ENCODE measurements at places on chromosomes 2 and 18.
A peak's percentile ranks its signal among the peaks of the same experiment; 100 is the strongest.

DNA sequence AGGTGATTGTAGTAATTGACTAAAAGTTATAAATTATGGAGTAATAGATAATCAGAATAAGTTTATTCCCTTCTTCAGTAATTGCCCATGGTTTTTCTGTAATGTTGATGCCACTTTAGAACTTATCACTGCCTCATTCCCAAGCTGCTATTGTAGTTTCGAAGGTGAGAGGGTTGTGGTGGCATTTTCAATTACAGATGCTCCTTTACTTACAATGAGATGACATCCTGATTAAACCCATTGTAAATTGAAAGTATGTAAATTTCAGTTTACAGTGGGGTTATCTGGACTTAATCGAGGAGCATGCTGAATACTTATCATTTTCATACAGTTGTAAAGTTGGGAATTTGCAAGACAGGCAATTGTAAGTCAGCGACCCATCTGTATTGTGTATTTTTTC, 2.9 kb downstream of the NDUFV2 start:
- DNase-seq = no peak

GRCh38 chr2:67213270-67213670, 183.9 kb upstream of the ETAA1 start:
- DNase-seq = no peak

DNA sequence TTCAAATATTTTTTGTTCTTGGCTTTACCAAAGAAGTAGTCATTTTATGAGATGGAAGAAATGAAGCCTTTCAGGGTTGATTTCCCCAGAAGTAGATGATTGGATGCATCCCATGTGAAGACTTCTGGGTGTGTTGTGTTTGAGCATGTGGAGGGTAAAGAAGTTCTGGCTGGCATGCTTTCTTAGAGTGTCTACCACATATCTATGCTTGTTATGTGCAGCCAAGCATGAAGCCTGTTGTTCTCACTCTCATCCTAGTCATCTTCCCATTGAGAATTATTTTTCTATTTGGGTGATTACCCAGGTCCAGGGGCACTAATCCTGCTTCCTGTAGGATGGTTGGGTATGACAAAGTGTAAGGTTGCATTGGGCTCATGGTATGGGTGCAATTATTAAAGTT, 472.9 kb downstream of the PTPRM start:
- peak; percentile 8 for DNase-seq

- DNase-seq = peak; percentile 40
Measured at GRCh38 chr18:42271647-42272414, 316.8 kb downstream of the PIK3C3 start.

DNA sequence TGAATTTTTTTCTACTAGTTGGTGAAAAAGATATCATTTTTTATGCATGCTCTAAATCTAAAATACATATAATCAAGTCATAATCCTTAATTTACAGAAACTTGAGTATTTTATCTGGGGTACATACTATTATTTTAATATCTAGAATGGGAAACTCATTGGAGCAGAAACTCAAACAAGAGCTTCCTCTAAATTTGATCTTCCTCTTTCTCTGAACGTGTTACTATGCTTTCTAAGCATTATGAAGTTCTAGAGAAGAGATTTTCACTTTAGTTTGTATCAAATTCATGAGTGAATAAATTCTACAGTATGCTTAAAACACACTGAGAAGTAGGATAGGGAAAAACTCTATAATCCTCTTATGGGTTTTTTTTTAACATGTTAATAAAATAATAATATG, 20.6 kb upstream of the SLC38A11 start:
- DNase-seq = no peak

- no peak for DNase-seq
Measured at GRCh38 chr2:72109904-72110303, 37.8 kb downstream of the CYP26B1 start.

DNA sequence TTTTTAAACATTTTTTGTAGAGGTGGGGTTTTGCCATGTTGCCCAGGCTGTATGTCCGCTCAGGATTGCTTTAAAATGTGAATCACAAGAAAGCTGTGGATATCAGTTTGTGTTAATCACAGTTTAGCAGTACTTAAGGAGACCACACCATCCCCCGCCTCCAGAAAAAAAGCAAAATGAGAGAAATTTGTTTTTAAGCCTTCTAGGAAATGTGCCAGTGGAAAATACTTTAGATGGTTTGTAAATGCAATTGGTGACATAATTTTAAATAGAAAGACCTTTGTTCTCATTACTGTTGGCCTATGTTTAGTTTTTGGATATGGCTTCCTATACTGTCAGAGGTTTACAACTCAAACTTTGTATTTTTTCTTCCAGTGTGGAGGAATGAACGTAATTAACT, 27.0 kb downstream of the GCA start:
- DNase-seq = no peak

- no peak for DNase-seq
Measured at GRCh38 chr2:240701736-240702639, 10.3 kb downstream of the AQP12A start.

- DNase-seq = no peak
Measured at GRCh38 chr18:2846636-2847316, at the start of gene EMILIN2. Gene EMILIN2 (plus strand): TSS chr18:2847006. CDS start chr18:2847189, 183 bp downstream.

GRCh38 chr2:97849881-97850528, 136.6 kb downstream of the ZAP70 start:
- DNase-seq = no peak

GRCh38 chr2:155815851-155816250, 516.7 kb downstream of the NR4A2 start:
- no peak for DNase-seq

GRCh38 chr2:239918749-239919148, 106.4 kb downstream of the NDUFA10 start:
- DNase-seq = no peak

DNA sequence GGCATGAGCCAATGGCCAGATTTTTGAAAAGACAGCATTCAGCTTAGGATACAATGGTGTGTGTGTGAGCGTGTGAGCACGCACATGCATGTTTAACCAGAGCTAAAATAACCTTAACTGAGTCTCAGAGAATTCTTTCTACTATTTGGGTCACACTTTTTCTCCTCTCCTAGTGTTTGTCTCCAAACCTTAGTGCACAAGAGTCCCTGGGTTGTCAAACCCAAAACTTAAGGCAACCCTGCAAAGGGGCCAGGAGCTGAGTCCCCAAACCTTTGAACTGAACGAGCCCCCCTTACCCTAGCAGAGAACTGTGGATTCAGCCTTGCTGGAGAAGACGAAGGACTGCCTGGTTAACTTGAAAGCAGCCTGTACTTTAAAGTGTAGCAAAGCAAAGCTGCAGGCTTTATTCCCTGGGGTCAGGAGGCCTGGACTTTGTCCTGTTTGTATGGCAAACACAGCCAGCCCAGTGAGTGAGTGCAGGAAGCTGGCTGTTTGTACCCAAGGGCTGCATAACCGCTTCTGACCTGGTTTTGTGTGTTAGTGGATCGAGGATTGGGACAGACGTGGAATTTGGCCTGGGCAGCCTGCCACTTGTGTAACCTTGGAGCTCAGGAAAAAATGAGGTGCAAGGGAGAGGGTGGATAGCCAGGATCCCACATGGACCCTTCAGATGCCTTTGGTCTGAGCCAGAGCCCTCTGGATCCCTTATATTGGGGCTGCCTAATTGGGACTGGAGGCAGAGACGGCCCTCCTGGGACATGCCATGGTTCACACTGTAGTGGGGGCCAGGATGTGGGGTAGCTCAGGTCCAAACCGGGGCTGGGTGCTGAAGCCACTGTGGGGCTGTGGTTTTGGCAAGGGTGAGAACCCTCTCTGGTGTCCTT, 6.4 kb upstream of the PSMD1 start:
- DNase-seq = no peak

GRCh38 chr2:8977758-8978157, 25.7 kb downstream of the MBOAT2 start:
- DNase-seq = no peak

DNA sequence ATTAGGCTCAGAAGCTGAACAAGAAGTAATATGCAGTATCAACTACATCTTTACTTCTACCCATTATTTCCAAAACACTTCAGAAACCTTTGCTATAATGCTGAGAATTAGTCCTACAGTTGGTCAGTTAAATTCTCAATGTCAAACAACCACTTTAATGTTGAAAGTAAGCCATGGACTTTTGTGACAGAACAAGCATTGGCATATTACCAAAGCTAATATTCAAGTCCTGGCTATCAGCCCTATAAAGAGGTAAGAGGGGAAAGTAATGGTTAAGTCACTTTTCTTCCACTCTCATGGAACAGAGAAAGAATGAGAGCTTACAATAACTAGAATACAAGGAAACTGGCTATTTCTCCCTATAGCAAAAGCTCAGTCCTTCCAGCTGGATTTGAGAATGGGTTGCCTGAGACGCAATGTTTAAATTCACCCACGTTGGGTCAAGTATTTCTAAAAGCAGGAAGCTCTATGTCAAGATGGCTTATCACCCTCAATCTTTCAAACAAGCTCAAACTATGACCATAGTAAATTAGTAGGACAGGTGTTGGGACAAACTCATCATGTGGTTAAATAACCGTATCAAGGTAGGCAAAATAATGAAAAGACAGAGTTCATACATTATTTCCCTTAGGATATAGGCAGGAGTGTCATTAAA, 31.4 kb upstream of the MFSD6 start:
- no peak for DNase-seq

DNA sequence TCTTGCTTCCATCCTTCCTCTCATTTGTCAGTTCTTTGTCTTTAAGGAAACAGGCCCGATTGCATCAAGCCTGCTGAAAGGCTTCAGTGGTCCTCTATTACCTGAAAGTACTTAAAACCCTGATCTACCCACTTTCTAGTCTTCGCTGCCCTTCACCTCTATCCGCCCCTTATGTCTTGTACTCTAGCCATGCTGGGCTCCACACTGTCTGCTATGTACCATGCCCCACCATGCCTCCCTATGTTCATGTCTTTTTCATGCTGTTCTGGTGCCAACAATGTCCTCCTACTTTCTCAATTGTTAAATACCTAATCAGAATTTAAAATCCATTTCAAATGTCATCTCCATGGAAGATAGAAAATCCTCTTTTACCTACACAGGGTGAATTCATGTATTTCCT, 28.2 kb downstream of the CRYGD start:
- no peak for DNase-seq

DNA sequence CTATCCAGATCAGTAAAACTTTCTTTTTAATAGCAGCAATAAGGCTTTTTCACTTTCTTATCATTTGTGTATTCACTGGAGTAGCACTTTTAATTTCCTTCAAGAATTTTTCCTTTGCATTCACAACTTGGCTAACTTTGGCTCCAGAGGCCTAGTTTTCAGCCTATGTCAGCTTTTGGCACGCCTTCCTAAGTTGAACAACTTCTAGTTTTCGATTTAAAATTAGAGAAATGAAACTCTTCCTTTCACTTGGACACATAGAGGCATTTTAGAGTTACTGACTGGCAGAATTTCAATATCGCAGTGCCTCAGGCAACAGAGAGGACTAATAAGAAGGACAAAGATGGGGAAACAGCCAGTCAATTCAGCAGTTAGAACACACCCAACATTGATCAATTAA, 577.4 kb downstream of the DSC3 start:
- no peak for DNase-seq

DNA sequence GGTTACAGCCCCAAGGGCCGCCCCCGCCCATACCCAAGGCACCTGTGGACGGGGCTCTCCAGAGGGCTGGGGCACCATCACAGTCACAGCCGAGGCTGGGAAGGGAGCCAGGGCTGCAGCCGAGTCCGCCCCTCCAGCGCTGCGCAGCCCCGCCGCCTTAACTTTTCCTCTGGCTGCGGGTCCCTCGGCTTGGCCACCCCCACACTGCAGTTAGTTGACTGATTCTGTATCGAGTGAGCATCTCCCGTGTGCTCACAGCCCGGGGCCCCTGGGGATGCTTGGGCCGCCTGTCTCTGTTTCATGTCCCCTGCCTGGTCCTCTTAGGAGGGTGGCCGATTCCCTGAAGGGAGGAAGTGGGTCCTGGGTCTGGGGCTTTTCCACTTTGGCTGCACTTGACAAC, 33.7 kb downstream of the EMILIN2 start:
- no peak for DNase-seq

DNA sequence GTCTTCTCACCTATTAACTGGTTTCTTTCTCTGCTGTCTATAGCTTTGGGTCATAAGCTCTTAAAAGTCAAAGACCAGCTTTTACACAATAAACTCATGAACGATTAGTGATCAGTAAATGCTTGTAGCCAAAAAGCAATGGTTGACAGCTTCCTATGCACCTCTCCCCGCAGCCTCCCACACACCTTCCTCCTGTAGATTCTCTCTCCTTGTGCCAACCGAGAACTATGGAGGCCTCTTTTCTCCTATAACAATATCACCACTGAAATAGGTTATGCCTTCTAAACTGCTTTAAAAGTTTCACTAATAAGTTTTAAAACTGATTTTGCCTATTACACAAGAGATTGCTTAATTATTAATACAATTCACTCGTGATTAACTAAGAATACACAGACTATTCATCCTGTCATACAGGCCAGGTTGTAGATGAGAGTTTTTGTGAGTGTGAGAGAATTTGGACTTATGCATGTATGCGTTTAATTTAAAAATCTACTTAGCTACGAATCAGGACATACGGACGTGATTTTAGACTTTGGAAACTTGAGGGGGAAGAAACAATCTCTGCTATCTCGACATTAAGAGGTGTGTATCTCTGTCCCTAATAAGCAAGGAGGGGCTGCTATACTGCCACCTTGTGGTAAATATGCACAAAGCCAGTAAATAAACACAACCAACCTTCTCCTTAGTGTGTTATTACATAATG, 229.1 kb upstream of the RBBP8 start:
- peak; percentile 72 for DNase-seq

DNA sequence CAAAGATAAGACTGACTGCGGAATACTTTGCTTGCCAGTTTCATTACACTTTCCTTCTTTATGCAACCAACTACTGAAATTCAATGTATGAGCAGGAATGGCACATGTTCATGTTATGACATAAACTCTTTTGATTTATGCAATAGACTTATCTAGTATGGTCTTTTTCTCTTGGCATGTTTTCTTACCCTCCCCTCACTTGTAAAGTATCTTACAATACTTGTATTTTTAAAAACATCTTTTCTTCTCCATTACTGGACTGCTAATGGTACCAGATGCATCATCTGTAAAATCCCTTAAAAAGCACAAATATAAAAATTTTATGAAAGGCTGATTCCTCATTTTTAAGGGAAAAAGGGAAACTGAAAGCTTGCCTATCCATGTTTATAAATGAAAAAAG, 373.8 kb downstream of the ZEB2 start:
- DNase-seq = no peak

GRCh38 chr18:57806978-57807285, 3.8 kb upstream of the ATP8B1 start:
- peak; percentile 82 for DNase-seq

- DNase-seq = no peak
Measured at GRCh38 chr18:43800584-43800983, 523.3 kb upstream of the SYT4 start.

- no peak for DNase-seq
Measured at GRCh38 chr2:36511858-36512603, 85.9 kb downstream of the FEZ2 start.

- no peak for DNase-seq
Measured at GRCh38 chr18:47737956-47738355, 192.5 kb downstream of the SMAD2 start.

GRCh38 chr2:109692013-109692743, 78.0 kb downstream of the SOWAHC start:
- DNase-seq = no peak

- DNase-seq = no peak
Measured at GRCh38 chr2:42124011-42124785, 45.0 kb upstream of the EML4 start.

GRCh38 chr2:217756375-217757107, 246.3 kb downstream of the TNS1 start:
- DNase-seq = no peak
